Activated naive CD8-positive, alpha-beta T cell treated with anti-CD3 and anti-CD28 coated beads, Interleukin-2, amount 10 ng/mL, durations not matched to agents 7 days and 5 days (primary cell): ENCODE measurements at places on chromosomes 6 and 20.

DNA sequence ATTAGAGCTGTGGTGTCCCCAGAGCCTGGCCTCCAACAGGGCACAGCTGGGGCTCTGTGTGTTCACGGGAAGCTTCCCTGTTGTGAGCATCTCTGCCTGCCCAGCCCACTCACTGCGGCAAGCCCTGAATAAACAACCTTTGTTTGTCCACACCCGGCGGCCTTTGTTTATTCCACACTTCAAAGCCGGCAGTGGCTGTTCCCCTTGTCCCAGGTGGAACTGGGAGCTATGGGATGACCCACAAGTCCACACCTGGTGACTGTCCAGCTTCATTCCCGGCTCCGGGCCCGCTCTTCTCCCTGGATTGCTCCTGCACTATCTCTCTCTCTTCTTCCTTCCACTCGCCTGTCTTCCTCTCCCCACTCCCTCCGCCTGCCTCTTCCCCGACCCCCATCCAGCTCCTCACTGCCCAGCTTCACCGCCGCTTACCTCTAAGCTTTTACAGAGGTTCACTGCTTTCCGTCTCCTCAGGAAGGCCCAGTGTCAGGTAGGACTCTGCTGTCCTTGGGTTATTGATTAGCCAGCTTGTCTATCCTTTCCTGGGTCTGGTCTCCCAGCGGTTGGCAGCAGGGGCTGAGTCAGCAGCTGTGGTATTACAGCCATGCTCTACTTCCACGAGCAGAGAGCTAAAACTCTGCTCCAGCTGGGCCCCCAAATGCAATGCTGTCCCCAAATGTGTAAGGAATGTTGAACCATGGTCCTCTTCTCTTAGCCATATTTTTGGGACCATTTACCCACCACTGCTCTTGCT lies 17.8 kb downstream of the DACT2 start:
- H3K27me3 ChIP-seq: peaks cover 7% of the 10 kb centered on the region
- no peaks in the 10 kb centered on the region for H3K4me1 ChIP-seq
- no peak overlapping the region for H3K4me3 ChIP-seq
- no peak overlapping the region for H3K27ac ChIP-seq

- no peak overlapping the region for H3K4me3 ChIP-seq
- no peaks in the 10 kb centered on the region for H3K27me3 ChIP-seq
- DNase-seq: peak; percentile 28
- no peaks in the 10 kb centered on the region for H3K36me3 ChIP-seq
Measured at GRCh38 chr20:17613328-17614175, 43.7 kb downstream of the DSTN start.

GRCh38 chr6:35396991-35397390 lies 54.6 kb downstream of the PPARD start:
- peaks cover 40% of the 10 kb centered on the region for H3K4me1 ChIP-seq
- H3K27me3 ChIP-seq: no peaks in the 10 kb centered on the region
- H3K36me3 ChIP-seq: peaks cover 17% of the 10 kb centered on the region

- H3K4me1 ChIP-seq: no peaks in the 10 kb centered on the region
- DNase-seq: no peak
- no peak overlapping the region for H3K27ac ChIP-seq
- no peaks in the 10 kb centered on the region for H3K36me3 ChIP-seq
- no peaks in the 10 kb centered on the region for H3K27me3 ChIP-seq
- no peak overlapping the region for H3K4me3 ChIP-seq
Measured at GRCh38 chr6:94227741-94228140, 808.4 kb upstream of the EPHA7 start.

DNA sequence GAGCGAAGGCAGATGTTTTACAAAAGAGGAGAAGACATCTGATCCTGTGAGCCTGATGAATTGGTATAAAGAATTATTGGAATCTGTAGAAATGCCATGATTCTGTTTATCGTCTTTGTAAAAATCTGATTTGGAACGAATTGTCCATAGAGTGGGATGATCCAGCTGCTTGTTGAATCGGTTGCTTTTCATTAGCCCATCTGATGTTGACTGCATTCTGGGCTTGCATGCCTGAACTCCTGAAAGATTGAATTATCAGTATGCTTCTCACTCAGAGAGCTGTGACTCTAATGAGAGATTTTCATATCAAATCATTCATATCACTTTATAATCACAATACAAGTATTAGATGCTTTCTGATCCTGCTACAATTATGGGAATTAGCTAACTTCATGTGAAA lies 100.6 kb downstream of the KLHL32 start:
- no peaks in the 10 kb centered on the region for H3K36me3 ChIP-seq
- H3K27ac ChIP-seq: no peak overlapping the region

GRCh38 chr20:49562311-49563014 lies 5.5 kb downstream of the PTGIS start:
- H3K4me1 ChIP-seq: peaks cover 6% of the 10 kb centered on the region
- no peak overlapping the region for H3K4me3 ChIP-seq
- no peak for DNase-seq
- no peaks in the 10 kb centered on the region for H3K36me3 ChIP-seq
- H3K27me3 ChIP-seq: peaks cover 73% of the 10 kb centered on the region

- peak; percentile 40 for DNase-seq
- H3K27ac ChIP-seq: no peak within 1 kb of the TSS
- H3K4me1 ChIP-seq: peaks cover 29% of the 10 kb centered on the region
- peaks cover 2% of the 10 kb centered on the region for H3K36me3 ChIP-seq
Measured at GRCh38 chr6:127518710-127519468, at the start of gene MTCL3. Gene MTCL3 (minus strand): TSS chr6:127519335.

- no peaks in the 10 kb centered on the region for H3K27me3 ChIP-seq
- DNase-seq: peak; percentile 32
- peaks cover 11% of the 10 kb centered on the region for H3K36me3 ChIP-seq
- peak overlapping the region; percentile 99 for H3K27ac ChIP-seq
- H3K4me3 ChIP-seq: peak overlapping the region; percentile 97
- peaks cover 25% of the 10 kb centered on the region for H3K4me1 ChIP-seq
Measured at GRCh38 chr6:31972709-31973350, 892 bp upstream of the DXO start.

GRCh38 chr6:91711518-91711917 lies 1124.6 kb upstream of the MAP3K7 start:
- no peaks in the 10 kb centered on the region for H3K4me1 ChIP-seq
- H3K36me3 ChIP-seq: no peaks in the 10 kb centered on the region
- no peak for DNase-seq

DNA sequence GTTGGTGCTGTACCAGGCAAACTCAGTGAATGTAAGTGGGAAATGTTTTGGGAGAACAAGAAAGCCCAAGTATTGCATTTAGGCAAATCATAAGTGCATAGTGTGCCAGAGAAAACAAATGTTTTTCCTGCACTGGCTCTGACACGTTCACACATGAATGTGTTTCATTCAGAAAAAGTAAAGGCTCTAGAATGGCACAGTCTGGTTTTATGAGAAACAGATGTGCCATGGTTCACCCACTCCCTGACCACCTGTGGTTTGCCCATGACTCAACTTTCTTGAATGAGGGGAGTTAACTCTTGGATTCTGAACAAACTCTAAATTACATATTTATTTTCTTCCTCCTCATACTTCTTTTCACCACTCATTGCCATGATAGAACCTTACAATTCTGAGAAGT lies 126.9 kb downstream of the KCNQ5 start:
- no peak for DNase-seq
- peaks cover 1% of the 10 kb centered on the region for H3K36me3 ChIP-seq
- no peak overlapping the region for H3K27ac ChIP-seq
- H3K4me1 ChIP-seq: peaks cover 2% of the 10 kb centered on the region
- H3K27me3 ChIP-seq: no peaks in the 10 kb centered on the region

- H3K4me1 ChIP-seq: no peaks in the 10 kb centered on the region
- no peak for DNase-seq
- no peak overlapping the region for H3K4me3 ChIP-seq
- H3K36me3 ChIP-seq: no peaks in the 10 kb centered on the region
- no peak overlapping the region for H3K27ac ChIP-seq
Measured at GRCh38 chr6:117444600-117444999, 18.9 kb upstream of the ROS1 start.

- H3K27ac ChIP-seq: no peak overlapping the region
- H3K4me3 ChIP-seq: no peak overlapping the region
- H3K27me3 ChIP-seq: no peaks in the 10 kb centered on the region
- H3K4me1 ChIP-seq: no peaks in the 10 kb centered on the region
Measured at GRCh38 chr6:147345902-147346301, 141.7 kb downstream of the STXBP5 start.

DNA sequence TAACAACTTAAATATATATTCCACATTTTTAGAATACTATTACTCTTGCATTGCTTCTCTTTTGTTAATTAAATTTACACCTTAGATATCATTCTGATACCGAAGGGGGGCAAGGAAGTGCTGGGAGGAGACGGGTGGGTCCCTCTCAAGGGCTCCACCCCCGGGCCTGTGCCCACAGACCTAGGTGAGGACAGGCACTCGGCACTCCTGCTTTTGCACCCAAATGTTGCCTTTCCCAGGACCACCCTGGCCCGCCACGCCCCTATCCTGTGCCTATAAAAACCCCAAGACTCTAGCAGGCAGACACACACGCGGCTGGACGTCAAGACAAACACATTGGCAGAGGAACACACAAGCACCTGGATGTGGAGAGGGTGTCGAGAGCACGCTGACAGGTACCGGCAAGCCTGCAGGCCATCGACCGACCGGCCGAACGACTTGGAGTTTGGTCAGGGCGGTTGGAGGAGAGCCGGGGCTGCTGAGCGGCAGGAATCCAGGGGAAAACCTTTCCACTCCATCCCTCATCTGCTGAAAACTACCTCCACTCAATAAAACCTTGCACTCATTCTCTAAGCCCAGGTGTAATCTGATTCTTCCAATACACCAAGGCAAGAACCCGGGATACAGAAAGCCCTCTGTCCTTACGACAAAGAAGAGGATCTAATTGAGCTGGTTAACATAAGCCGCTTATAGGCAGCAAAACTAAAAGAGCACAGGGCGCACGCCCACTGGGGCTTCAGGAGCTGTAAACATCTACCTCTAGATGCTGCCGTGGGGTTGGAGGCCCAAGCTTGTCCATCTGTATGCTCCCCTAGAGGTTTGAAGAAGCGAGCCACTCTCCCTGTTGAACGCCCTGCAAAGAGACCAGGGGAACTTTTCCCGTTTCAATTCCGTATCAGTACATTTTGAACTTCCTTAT lies 197.4 kb upstream of the PRSS16 start:
- peaks cover 8% of the 10 kb centered on the region for H3K27me3 ChIP-seq
- H3K4me3 ChIP-seq: no peak overlapping the region
- H3K36me3 ChIP-seq: no peaks in the 10 kb centered on the region
- DNase-seq: no peak

GRCh38 chr6:20497216-20498040 lies 36.8 kb upstream of the CDKAL1 start:
- no peak overlapping the region for H3K27ac ChIP-seq
- H3K4me3 ChIP-seq: no peak overlapping the region
- H3K4me1 ChIP-seq: no peaks in the 10 kb centered on the region
- peaks cover 3% of the 10 kb centered on the region for H3K27me3 ChIP-seq
- no peak for DNase-seq

GRCh38 chr6:19805129-19805481 lies 32.1 kb upstream of the ID4 start:
- no peaks in the 10 kb centered on the region for H3K36me3 ChIP-seq
- no peak for DNase-seq
- peaks cover 30% of the 10 kb centered on the region for H3K27me3 ChIP-seq
- H3K4me3 ChIP-seq: peak overlapping the region; percentile 77
- peaks cover 7% of the 10 kb centered on the region for H3K4me1 ChIP-seq

DNA sequence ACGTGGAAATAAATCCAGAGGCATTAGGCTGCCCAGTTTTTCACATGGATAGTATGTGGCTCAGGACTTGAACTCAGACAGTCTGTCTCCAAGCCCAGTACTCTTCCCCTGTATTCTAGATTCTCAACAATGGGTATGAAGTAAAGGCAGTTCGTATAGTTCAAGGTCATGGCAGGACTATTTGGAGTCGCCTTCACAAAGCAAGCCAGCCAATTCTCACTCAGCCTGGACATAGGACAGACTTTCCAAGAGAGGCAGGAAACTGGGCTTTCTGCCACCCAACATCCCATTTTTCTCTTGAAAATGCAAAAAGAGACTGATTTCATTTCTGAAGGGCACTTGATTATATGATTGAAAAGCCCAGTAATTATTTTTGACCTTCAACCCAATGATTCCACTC lies 111.0 kb downstream of the EDN1 start:
- no peak overlapping the region for H3K4me3 ChIP-seq
- DNase-seq: no peak
- H3K4me1 ChIP-seq: no peaks in the 10 kb centered on the region
- no peaks in the 10 kb centered on the region for H3K36me3 ChIP-seq
- H3K27me3 ChIP-seq: peaks cover 4% of the 10 kb centered on the region
- H3K27ac ChIP-seq: no peak overlapping the region

- H3K27me3 ChIP-seq: peaks cover 25% of the 10 kb centered on the region
- H3K36me3 ChIP-seq: no peaks in the 10 kb centered on the region
- H3K4me3 ChIP-seq: no peak overlapping the region
- no peak overlapping the region for H3K27ac ChIP-seq
- H3K4me1 ChIP-seq: no peaks in the 10 kb centered on the region
- no peak for DNase-seq
Measured at GRCh38 chr6:53464927-53465460, 79.9 kb downstream of the GCLC start.

DNA sequence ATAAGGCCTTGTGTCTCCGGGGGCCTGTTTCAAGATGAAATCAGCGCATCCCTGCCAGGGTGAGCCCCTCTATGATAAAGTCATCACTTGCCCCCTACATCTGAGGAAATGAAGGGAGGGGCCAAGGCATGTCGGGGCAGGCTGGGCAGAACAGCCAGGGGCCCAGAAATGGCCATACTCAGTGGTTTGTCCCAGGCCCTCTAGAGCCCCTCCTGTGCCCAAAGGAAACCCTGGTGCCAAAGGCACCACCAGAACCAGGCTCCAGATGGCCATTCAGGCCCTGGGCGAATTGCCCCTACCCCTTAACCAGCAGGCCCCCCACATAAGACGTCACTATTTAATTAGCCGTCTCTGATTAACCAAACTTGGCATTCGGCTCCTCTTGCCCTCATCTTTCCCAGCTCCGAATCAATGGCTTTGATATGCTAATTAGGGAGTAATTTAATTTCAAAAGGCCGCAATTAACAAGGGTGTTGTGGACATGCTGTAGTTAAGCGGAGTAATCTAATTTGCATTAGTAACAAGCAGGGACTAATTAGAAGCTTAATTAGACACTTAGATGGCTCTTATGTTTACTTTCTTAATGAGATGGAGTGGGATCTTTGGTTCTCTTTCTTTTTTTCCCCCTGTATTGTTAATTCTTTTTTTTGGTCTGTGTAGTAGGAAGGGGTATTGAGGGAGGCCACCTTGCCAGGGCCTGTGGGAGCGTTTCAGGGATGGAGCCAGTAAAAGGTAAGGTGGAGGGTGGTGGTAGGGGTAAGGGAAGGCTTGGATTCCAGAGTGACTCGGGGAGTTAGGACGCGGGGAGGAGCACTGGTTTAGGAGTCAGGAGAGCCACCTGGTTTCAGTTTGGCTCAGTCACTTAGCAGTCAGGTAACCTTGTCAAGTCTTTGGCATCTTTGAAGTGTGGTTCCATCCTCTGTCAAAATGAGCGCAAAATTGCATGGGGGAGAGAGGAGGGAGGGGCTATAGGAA lies 9.4 kb downstream of the FOXP4 start:
- peaks cover 42% of the 10 kb centered on the region for H3K27me3 ChIP-seq
- peaks cover 2% of the 10 kb centered on the region for H3K36me3 ChIP-seq
- no peak for DNase-seq
- H3K27ac ChIP-seq: no peak overlapping the region
- no peak overlapping the region for H3K4me3 ChIP-seq

- no peak for DNase-seq
- H3K4me3 ChIP-seq: no peak overlapping the region
- H3K4me1 ChIP-seq: peaks cover 3% of the 10 kb centered on the region
- peaks cover 8% of the 10 kb centered on the region for H3K27me3 ChIP-seq
- no peaks in the 10 kb centered on the region for H3K36me3 ChIP-seq
Measured at GRCh38 chr6:145213614-145214013, 521.7 kb downstream of the EPM2A start.
